ENCODE measurements at places on chromosomes 16 and 17. TPM values are rescaled to one million over a fixed set of nuclear protein-coding genes. Genes with fewer than 3 reads are reported as not detected.

DNA sequence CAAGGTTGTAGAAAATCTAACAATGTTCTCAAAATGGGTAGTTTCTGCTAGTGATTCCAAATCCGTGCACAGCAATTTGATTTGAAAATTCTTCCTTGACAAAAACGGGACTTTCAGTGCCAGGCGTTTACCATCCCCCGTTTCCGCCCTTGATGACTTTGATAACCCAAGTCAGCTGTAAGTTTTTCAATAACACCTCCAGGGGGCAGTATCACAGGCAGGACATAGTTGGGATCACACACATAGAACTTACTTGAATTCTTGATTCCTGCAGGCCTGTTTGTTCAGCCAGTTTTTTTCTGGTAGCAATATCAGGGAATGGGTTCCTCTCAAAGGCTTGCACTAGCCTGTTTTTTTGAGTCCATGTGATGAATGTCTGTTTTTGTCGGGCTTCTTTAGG lies 5.6 kb downstream of the DUXB start:
- no peaks in the 10 kb centered on the region for H3K27me3 ChIP-seq
- DNase-seq, result no peak
- H3K4me3 ChIP-seq, result no peak overlapping the region
- no peaks in the 10 kb centered on the region for H3K4me1 ChIP-seq

DNA sequence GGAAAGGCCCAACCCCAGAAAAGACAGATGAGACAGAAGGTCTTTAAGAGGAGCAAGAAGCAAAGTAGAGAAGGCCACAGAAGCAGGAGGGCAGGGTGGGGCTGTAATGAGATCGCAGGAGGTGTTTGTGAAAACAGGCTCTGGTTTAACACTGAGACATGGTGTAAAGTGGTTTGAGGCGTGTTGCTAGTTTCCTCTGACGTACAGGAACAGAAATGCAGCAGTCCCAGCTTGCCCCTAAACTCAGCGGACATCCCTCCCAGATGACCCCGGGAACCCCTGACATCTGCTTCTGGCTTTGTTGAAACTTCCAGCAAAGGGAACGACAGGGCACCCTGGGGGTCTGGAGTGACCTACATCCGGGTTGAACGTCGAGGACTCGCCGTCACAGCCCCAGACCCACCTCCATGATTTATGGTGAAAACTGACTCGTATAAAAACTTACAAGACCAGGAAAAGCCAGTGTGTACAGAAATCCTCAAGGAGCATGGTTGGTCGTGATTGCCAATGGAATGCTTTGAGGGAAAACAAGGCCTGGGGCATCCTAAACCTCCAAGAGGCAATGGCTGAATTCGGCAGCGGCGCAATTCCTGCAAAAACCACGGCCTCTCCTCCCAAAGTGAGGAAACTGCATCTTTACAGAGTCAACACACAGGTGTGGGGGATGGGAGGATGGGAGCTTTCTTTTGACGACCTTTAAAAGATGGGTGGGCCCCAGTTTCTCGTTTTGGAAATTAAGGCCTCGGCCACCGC lies 25.8 kb downstream of the LITAF start:
- no peak overlapping the region for H3K4me3 ChIP-seq
- peaks cover 3% of the 10 kb centered on the region for H3K4me1 ChIP-seq
- H3K27me3 ChIP-seq, result no peaks in the 10 kb centered on the region
- no peak overlapping the region for H3K27ac ChIP-seq
- no peaks in the 10 kb centered on the region for H3K36me3 ChIP-seq

GRCh38 chr17:15918661-15919259 lies 26.2 kb upstream of the ADORA2B start:
- peak overlapping the region; percentile 66 for H3K27ac ChIP-seq
- DNase-seq, result no peak
- H3K36me3 ChIP-seq, result no peaks in the 10 kb centered on the region
- no peak overlapping the region for H3K4me3 ChIP-seq

DNA sequence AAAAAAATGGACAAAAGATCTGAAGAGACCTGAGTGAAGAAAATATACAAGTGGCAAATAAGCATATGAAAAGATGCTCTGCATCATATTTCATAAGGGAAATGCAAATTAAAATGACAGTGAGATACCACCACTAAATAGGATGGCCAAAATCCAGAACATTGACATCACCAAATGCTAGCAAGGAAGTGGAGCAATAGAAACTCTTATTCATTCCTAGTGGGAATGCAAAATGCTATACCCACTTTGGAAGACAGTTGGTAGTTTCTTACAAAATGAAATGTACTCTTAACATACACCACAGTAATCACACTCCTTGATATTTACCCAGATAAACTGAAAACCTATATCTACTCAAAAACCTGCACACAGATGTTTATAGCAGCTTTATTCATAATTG lies 33.6 kb downstream of the DHRS7B start:
- no peaks in the 10 kb centered on the region for H3K27me3 ChIP-seq
- H3K4me1 ChIP-seq, result no peaks in the 10 kb centered on the region

DNA sequence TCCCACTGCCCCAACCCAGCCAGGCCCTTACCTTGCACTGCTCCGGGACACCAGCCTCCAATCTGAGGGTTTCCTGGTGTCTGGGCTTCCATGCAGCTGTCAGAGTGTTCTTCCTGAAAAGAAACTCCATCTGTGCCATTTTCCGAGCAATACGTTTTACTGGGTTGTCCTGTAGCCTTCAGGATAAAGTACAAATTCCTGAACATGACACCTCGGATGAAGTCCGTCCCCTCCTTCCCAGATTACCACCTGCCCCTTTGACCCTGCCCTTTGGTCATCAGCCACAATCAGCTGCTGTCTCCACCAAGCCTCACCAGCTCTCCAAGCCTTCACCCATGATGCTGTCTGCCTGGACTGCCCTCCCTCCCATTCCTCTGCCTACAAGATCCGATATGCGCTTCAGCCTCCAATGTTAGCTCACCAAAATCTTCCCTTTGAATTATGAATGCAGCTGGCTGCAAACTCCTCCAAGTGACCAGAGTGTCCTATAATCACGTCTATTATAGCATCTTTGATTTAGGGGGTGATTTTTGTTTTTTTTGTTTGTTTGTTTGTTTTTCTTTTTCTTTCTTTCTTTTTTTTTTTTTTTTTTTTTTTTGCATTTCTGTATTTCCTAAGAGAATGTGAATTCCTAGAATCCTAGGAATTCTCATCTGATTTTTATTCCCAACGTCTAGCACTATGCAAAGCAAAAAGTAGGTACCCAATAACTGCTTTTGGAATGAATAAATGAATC lies 60.6 kb upstream of the KIFC3 start:
- DNase-seq, result no peak
- H3K36me3 ChIP-seq, result no peaks in the 10 kb centered on the region
- H3K4me3 ChIP-seq, result no peak overlapping the region
- H3K27me3 ChIP-seq, result no peaks in the 10 kb centered on the region

DNA sequence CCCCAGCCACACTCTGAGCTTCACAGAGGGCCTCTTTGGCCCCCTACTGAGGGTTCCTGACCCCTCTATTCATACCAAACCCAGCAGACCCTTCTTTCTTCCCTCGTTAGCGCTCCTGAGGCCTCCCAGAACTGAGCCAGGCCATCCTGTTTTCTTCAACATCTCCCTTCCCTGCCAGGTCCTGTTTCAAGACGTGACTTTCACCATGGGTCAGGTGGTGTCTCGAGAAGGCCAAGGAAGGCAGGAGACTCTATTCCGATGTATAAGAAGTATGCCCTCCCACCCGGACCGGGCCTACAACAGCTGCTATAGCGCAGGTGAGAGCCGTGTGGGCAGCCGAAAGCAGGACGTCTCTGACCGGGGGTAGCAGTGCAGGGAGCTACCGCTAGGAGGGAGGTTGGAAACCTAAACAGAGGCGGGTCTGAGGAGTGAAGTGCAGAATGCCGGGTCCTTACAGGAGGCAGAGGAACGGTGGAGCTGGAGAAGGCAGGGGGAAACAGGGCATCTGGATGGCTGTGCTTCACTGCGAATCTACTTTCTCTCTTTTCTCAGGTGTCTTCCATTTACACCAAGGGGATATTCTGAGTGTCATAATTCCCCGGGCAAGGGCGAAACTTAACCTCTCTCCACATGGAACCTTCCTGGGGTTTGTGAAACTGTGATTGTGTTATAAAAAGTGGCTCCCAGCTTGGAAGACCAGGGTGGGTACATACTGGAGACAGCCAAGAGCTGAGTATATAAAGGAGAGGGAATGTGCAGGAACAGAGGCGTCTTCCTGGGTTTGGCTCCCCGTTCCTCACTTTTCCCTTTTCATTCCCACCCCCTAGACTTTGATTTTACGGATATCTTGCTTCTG lies 1.3 kb upstream of the SENP3 start:
- DNase-seq, result no peak
- H3K4me1 ChIP-seq, result peaks cover 30% of the 10 kb centered on the region
- peak overlapping the region; percentile 88 for H3K27ac ChIP-seq

- H3K36me3 ChIP-seq, result no peaks in the 10 kb centered on the region
- DNase-seq, result no peak
- no peak overlapping the region for H3K4me3 ChIP-seq
- H3K4me1 ChIP-seq, result peaks cover 14% of the 10 kb centered on the region
Measured at GRCh38 chr16:24685539-24686432, 43.7 kb upstream of the TNRC6A start.

DNA sequence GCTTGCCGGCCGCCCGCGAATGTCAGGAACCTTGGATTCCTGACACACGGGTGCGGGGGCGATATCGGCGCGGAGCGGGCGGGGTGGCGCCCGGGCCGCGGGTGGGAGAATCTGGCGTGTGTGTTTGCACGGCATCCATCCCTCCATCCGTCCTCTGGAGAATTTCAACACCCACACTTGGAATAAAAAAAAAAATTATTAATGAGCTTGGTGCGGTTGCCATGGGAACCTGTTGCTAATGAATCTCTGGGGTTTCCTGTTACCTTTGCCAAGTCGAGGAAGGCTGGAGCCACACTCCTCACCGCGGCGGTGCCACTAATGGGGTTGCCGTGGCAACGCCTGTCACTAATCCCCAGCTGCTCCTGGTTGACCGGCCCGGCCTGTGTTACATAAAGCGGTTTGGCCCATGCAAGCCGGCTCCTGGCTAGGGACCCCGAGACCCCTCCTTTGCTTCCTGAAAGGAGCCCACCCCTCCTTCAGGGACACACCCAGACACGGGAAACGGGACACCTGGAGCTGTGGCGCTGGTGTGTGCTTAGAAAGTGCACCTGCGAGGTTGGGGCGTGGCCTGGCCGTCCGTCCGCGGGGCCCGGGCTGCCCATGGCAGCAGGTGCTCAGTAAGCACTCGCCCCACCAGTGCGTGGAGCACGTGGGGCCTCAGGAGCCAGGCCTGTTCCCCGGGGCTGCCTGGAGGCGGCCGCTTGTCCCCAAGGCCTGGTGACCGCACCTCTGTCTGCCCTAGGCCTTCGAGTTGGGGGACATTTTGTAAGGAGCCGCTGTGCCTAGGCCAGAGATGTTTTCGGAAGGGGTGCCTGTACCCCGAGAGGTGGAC lies 14.6 kb downstream of the CACNA1H start:
- no peak overlapping the region for H3K27ac ChIP-seq
- peaks cover 31% of the 10 kb centered on the region for H3K4me1 ChIP-seq
- no peak for DNase-seq
- no peaks in the 10 kb centered on the region for H3K36me3 ChIP-seq
- H3K27me3 ChIP-seq, result no peaks in the 10 kb centered on the region

DNA sequence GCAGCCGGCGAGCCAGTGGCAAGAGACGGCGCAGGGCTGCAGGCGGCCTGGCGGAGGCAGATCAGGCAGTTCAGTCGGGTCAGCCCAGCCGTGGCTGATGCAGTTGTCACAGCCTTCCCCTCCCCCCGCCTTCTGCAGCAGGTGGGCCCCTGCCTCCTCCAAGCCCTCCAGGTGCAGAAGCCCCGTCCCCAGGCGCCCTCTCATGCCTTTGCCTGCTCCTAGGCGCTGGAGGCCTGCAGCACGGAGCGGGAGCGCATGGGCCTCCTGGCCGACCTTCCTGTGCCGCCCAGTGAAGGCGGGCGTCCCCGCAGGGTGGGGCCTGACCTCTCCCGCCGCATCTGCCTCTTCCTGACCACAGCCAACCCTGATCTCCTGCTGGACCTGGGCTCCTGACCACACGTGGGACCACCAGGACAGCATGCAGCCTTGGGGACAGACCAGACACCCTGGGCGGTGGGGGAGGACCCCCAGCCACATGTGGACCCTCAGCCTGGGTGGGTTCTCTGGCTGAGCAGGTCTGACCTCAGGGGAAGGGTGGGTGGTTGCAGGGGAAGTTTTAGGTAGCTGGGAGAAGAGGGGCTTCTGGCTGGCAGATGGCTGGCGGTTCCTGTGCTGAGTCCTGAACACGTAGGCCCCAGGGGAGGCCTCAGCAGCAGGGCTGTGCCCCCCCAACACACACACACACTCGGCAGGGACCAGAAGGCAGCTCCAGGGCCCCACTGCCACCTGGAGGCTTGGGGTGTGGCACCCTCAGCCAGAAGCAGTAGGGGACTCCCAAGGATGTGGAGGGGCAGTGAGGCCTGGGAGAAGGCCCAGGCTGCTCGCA lies 3.1 kb upstream of the MRPS34 start:
- peak overlapping the region; percentile 17 for H3K27ac ChIP-seq
- no peak for DNase-seq
- H3K27me3 ChIP-seq, result no peaks in the 10 kb centered on the region
- H3K36me3 ChIP-seq, result no peaks in the 10 kb centered on the region
- H3K4me3 ChIP-seq, result no peak overlapping the region
- H3K4me1 ChIP-seq, result peaks cover 59% of the 10 kb centered on the region

- no peak for DNase-seq
- H3K27me3 ChIP-seq, result no peaks in the 10 kb centered on the region
- H3K27ac ChIP-seq, result no peak overlapping the region
- no peaks in the 10 kb centered on the region for H3K36me3 ChIP-seq
- no peak overlapping the region for H3K4me3 ChIP-seq
- no peaks in the 10 kb centered on the region for H3K4me1 ChIP-seq
Measured at GRCh38 chr16:54425068-54425467, 138.5 kb upstream of the IRX3 start.

DNA sequence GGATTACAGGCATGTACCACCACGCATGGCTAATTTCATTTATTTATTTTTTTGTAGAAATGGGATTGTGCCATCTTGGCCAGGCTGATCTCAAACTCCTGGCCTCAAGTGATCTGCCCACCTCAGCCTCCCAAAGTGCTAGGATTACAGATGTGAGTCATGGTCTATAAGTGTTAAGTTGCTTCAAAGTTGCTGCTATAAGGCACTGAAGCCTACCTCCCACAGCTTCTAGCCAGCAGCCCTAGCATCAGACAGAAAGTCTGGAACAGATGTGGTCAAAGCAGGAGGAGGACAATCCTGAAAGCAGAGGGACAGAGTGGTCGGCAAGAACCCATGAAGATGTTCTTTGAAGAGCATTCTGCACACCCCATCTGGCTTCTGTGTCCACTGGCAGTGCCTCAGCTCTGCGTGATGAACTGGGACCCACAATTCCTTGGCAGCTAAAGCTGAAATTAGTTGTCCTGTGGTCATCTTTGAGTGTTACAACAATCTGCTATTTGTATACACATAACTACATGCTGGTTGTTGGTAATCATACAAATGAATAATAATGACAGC lies 11.2 kb downstream of the MAP3K14 start:
- H3K4me1 ChIP-seq, result peaks cover 87% of the 10 kb centered on the region
- H3K4me3 ChIP-seq, result no peak overlapping the region
- DNase-seq, result no peak
- H3K27me3 ChIP-seq, result no peaks in the 10 kb centered on the region

Gene TBC1D3I
- 0.54 TPM for total RNA-seq

Gene CDH13
- not detected for total RNA-seq

Gene KRT17
- total RNA-seq, result 1.9 TPM

Gene VAT1L
- not detected for total RNA-seq

Gene HOXB3
- total RNA-seq, result 127 TPM

Gene CLDN7
- 43.1 TPM for total RNA-seq

Gene AATK
- 3.7 TPM for total RNA-seq

Gene CCL16
- not detected for total RNA-seq
